ENCODE measurements at places on chromosomes 5 and 9.

GRCh38 chr5:60842871-60843385 lies 1.1 kb downstream of the ELOVL7 start:
- DNase-seq = peak; percentile 24

- no peak for DNase-seq
Measured at GRCh38 chr9:124500796-124501611, 6.2 kb downstream of the NR5A1 start.

DNA sequence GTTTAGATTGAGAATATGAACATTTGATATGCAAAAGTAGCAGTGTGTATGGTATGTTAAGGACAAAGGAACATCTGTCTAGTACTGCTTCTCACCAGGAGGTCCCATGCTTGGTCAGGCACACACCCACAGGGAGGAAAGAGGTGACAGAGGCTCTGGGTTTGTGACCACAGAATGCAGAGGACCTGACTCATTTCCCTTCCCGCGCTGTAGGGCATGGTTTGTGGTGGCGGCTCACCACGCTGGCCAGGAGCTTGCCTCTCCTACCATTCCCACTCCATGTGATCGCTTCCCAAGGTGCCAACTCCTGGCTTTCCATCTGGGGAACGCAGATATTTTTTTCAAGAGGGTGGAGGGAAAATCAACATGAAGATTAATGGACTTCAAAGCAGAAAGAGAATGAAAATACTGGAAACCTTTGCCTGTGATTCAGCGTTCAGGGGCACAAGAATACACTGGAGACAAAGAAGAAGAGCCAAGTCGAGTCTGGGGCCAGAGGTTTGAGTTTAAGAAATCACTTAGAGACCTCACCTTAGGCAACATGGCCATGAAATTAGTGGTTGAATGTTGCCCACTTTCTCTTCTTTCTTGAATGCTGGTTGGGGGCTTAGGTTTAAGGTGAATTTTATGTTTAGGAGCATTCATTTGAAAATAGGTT lies 477.8 kb downstream of the CCDC171 start:
- peak; percentile 98 for DNase-seq

DNA sequence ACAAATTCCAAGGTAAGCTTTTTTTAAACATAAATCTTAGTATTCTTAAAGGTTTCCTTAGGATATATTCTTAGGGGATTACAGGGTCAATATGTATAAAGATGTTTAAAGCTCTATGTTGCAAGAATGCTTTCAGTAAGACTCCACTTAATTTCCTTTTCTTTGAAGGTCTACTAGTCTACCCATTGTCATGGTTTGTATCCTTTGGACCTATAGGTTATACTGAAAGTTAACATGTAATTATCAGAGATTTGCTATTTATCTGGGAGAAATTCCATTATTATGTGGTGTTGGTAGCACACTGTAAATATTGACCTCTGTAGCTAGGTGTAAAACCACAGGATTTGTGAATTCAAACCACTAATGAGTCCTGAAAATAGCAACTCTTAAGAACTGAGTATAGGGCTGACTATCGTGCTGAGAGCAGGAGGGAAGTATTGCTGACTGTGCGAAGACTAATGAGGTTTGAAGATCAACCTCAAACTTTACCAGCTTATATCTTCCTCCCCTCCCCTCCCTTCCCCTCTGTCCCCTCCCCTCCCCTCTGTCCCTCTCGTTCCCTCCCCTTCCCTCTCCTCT lies 85.6 kb downstream of the GADD45G start:
- DNase-seq = peak; percentile 52

DNA sequence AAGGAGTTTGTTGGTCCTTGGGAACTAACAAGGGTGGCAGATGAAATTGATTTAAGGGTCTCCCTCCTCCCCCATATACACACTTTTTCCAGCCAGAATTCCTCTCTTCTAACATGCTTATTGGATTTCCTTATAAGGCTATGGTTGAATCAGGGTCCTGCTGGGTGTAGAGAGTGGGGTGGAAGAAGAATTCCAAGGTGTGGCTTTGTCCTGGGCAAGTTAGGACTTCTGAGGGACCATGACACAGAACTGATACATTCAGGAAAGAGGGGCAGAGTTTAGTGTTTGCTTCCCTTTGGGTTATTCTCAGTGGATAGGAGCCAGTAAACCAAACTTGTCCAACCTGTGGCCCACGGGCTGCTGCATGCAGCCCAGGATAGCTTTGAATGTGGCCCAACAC lies 116.5 kb downstream of the SNX18 start:
- no peak for DNase-seq

GRCh38 chr9:129111528-129112151 lies 425 bp downstream of the PTPA start:
- peak; percentile 72 for DNase-seq

DNA sequence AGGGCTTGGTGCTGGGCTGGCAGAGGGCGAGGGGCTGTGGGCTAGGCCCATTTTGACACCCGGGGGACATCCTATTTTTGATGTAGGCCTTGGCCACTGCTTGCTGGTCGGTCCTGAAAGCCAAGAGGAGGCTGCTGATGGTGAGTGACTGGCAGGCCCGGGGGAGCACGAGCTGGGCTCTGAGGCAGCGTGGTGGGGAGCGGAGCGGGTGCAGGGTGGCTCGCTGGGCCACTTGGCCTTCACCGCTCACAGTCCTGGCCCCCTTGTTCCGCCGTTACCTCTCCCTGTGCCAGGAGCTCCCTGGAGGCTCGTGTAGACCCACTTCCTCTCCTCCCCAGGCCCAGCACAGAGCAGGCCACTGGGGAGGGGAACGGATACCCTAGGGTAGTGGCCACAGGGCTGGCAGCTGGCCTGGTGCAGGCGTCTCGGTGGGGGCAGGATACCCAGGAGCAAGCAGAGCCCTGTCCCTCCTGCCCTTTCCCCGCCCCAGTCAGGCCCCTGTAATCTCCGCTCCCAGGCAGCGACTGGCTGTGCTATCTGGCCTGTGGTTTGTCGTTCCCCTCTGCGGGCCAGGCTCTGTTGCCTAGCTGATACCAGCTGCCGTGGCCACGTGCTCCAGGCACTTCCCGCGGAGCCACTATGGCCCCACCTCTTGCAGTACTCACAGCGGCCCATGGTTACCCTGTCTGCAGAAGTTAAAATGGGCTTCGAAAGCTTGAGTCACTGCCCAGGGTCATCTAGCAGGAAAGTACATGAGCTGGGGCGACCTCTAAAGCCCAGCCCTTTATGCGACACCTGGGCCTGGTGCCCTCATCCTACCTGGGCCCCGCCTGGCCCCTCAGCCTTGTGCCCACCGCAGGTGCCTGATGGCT lies 11.7 kb upstream of the DOLPP1 start:
- peak; percentile 24 for DNase-seq

All from astrocyte of the hippocampus (primary cell).